ENCODE measurements at places on chromosomes 11 and 22.

DNA sequence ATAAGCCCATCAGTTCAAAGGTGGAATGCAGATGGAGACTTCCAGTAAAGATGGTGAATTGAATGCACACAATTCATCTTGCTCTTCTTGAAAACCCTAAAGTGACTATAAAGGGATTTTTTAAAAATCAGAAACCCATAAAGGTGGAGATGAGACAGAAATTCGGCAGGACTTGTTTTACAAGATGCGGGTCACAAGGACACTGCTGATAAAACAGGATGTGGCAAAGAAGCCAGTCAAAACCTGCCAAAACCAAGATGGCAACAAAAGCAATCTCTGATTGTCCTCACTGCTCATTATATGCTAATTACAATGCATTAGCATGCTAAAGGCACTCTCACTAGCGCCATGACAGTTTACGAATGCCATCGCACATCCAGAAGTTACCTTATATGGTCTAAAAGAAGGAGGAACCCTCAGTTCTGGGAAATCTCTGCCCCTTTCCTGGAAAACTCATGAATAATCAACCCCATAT, 137.1 kb downstream of the NECTIN1 start:
- DNase-seq: no peak

- DNase-seq: no peak
Observed at GRCh38 chr11:33706966-33707365, 6.3 kb upstream of the C11orf91 start.

- DNase-seq: no peak
Observed at GRCh38 chr22:38452373-38453065, 2.5 kb downstream of the KCNJ4 start.

- no peak for DNase-seq
Observed at GRCh38 chr22:35089139-35089538, 23.2 kb downstream of the ISX start.

- no peak for DNase-seq
Observed at GRCh38 chr22:42188808-42189447, 58.3 kb upstream of the CYP2D6 start.

DNA sequence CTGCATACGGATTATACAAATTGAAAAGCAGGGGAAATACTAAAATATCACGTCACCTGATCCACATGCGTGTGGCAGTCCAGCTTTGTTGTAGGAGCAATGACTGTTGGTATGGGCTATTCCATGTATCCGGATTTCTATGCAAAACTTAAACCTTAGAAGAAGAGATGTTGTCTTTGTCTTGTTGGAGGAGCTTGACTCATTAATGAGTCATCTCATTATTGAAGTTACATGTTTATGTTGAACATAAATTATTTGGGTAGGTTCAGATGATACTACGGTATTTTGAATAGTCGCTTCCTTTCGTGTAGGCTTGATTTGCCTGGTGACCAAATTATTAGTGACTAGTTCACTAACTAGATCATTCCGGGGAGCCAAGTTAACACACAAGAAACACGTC, 806 bp upstream of the SAAL1 start:
- DNase-seq: no peak

DNA sequence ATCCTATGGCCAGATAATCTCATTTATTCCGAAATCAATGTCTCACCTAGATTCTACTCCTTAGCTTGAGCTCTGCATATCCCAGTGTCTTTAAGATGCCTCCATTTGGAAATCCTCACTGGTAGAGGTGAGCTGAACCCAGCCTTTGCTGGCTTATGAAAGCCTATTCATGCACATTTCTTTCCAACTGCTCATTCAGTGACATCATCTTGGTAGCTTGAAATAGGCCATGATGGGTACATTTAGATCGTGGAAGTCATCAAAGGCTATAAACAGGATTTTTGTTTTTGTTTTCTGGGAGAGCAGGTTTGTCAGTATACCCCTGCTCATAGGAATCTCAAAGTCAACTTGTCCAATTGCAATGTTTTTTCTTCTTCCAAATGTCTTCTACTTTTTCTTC, 6.0 kb downstream of the NXPE1 start:
- DNase-seq: no peak

- no peak for DNase-seq
Observed at GRCh38 chr22:48153726-48154125, 1391.3 kb downstream of the TBC1D22A start.

DNA sequence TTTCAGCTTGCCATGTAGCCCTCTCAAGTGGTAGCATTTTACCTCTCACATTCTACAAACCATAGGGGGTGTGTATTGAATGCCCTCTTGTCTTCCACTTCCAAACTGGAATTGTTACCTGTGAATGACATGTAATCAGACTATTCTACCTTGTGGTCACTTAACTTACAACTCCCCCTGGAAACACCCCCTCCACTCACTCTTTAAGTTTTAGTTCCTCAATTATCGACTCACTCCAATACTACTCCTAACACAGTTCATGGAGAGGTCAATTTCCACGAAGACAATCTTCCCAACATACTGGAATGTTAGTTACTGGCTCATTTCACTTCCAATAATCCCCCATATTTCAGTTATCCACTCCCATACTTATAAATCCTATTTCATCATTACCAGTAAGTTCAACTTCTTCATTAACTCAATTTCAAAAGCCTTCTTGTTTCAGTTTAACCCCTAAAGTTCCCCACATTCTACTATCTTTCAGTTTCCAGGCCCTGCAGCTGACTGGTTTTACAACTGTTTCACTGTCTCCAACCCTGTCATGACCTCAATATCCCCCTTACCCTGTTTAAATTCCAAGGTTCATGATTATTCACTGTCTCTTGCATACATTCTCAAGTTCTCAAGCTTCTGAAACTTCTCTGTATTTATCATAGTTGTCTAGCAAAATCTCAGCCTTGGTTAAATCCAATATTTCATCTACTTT, 92.5 kb downstream of the C11orf87 start:
- DNase-seq: no peak

DNA sequence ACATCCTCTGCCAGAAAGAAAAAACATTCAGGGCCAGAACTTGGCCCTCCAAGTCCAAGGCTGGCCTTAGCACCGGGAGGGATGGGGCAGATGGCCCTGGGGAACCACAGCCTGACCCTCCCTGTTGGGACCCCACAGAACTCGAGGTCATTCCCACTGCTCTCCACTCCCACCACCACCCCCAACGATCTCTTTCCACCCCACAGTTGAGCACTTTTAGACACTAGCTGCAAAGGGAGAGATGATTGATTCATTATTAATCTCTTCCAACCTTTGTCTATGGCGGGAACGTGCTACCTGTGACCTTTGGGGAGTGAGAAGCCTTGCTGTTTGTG, 869.7 kb downstream of the BRD1 start:
- no peak for DNase-seq

DNA sequence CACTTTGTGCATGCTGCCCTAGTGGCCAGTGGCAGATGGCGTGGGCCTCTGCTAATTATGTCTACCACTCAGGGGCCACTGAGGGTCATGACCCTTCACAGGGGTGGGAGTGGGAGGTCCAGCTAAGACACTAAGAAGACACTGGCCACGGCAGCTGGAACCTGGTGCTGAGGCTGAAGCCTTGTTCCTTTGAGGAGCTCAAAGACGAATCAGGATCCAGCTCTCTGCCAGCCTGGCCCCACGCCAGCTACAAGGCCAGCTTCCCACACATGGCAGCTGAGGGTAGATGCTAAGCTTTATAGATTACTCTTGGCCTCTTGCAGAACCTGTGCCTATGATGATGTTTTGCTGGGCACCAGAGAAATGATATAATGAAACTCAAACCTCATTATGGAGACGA, 226.3 kb downstream of the DSCAML1 start:
- DNase-seq: no peak

DNA sequence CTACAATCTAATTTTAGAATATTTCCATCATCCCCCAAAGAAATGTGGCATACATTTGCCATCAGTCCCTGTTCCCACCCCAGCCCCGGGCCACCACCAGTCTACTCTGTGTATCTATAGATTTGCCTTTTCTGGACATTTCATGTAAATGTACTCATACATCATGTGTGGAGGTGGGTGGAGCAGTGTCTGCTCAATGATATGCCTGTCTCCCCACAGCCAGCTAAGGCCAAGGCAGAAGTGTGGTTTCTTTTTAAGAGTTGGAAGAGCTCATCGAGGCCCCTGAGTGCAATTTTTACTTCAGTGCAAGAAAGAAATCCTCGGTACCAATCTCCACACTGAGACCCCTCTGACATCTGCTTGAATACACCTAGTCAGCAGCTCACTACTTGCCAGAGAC, 80.5 kb downstream of the TP53I11 start:
- DNase-seq: no peak

- no peak for DNase-seq
Observed at GRCh38 chr11:73381589-73381988, 5.4 kb downstream of the RELT start.

DNA sequence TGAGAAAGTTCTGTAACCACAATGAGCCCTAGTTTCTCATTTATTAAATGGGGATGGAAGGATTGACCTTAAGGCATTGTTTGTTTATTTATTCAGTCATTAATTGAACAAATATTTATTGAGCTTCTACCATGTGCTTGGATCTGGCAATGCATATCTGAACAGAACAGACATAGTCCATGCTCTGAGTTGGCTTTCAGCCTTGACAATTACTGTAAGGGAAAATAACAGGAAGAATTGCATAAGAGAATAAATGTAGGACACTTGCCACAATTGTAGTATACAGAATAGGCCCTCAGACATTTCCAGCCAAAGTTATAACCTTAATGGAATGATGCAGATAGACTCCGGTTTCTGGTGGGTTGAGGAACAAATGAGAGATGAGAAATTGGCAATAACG, 160.5 kb upstream of the TTC12 start:
- DNase-seq: no peak

GRCh38 chr22:47233316-47234243, 471.1 kb downstream of the TBC1D22A start:
- DNase-seq: no peak

GRCh38 chr11:27394781-27395228, 31.8 kb upstream of the CCDC34 start:
- DNase-seq: no peak

- DNase-seq: no peak
Observed at GRCh38 chr11:99154277-99154676, 133.5 kb downstream of the CNTN5 start.

- no peak for DNase-seq
Observed at GRCh38 chr11:111982019-111982464, 43.2 kb upstream of the DLAT start.

DNA sequence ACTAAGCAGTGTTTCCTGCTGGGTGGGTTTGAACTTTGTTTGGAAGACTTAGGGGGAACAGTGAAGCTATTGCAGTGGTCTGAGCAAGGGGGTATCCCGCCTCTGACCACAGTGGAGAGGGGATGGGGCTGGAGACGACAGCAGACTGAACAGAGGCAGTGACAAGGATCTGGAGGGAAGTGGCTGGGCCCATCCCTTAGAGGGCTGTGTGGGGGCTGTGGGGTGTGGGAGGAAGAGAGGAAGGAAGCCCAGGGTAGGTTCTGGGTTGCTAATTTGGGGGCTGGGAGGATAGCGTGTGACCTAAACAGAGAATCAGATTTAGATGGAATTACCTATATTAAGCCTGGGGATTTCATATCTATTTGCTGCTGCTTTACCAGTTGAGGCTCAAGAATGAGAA, 70.7 kb downstream of the BMAL1 start:
- DNase-seq: no peak

DNA sequence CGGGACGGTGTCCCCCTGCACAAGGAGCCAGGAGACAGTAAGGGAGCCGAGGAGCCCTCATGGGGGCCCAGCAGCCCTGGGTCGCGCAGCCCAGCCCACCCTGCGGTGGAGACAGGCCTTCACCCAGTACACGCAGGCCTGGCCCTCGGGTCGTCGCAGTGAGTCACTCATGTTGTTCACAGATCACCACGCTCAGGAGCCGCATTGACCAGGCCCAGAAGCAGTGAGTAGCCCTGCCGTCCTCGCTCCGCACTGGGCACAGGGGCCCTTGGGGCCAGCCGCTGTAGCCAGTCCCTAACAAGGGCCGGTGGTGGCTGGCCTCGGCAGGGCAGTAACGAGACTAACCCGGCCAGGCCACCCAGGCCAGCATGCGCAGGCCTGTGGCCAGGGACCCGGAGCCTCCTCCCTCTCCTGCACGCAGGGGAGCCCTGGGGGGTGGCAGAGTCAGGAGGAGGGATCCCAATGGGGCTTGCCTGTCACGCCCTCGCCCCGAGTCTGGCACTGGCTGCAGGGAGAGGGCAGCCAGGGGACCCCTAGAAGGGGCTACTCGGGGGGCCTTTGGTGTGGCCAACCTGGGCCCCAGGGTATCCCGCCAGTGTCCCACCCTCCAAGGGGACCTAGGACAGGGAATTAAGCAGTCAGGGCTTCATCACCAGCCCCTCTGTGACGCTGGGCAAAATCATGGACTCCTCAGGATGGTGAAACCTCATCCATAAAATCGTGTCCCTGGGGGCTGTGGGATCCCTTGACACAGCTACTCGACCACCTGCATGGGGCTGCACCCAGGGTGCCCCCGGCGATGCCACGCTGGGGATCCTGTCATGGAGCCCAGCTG, 10.1 kb upstream of the MRPL23 start:
- no peak for DNase-seq

DNA sequence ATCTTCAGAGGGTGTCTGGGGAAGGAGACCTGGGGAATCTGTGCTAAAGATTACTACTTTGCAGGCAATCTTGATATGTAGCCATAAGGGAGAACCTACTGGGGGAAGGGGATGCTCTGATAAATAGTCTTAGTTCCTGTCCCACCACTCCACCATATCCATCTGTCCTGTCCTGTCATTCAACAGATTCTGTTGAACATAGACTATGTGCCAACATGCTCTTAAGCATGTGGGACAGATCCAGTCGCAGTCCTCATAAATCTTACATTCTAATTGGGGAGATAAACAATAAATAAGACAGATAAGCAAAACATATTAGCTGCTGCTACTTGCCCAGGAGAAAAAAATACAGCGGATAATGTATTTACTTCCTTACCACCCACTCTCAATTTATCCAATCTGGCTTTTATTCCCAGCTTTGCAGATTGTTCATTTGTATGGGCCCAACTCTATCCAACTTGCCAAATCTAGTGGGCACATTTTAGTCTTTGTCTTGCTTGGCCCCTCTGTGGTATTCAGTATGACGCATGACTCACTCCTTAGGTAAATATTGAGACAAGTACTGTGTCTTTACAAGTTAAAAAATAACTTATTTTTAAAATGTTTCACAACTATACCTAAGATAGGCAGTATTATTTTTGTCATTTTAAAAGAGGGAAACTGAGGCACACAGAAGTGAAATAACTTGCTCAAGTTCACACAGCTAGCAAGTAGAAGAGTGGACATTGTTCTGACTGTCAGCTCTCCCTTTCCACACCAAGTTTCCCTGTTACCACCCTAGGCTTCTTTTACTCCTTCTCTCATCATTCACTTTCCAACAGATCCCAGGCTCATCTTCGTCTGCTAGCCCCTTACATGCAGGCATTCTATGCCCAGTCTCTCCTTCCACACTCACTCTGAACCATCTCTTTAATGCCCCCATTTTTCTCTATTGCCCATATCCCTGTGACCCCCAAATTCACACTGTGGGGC, 133.6 kb upstream of the SESN3 start:
- no peak for DNase-seq

All from T-helper 1 cell (primary cell).